Transverse colon (tissue), 4 donors: ENCODE measurements at places on chromosomes 6 and 20. TPM values are rescaled to one million over a fixed set of nuclear protein-coding genes. Genes with fewer than 3 reads are reported as not detected.

Gene ZBTB46
- 6.0 TPM for total RNA-seq

Gene GABRR1
- total RNA-seq: not detected

Gene RIN2
- 53.2 TPM for total RNA-seq

Gene GJA10
- total RNA-seq: not detected

Gene KCNQ2
- 0.41 TPM for total RNA-seq

Gene QRSL1
- total RNA-seq: 2.4 TPM

Gene PGC
- total RNA-seq: not detected

Gene ARHGAP40
- not detected for total RNA-seq

Gene ZDHHC14
- total RNA-seq: 16.5 TPM

GRCh38 chr20:15146948-15147347 is 809.5 kb upstream of the FLRT3 start:
- H3K4me1 ChIP-seq: no peaks in the 10 kb centered on the region
- no peak overlapping the region for H3K4me3 ChIP-seq
- H3K27ac ChIP-seq: no peak overlapping the region
- no peaks in the 10 kb centered on the region for H3K27me3 ChIP-seq
- DNase-seq: no peak
- no peaks in the 10 kb centered on the region for H3K36me3 ChIP-seq

DNA sequence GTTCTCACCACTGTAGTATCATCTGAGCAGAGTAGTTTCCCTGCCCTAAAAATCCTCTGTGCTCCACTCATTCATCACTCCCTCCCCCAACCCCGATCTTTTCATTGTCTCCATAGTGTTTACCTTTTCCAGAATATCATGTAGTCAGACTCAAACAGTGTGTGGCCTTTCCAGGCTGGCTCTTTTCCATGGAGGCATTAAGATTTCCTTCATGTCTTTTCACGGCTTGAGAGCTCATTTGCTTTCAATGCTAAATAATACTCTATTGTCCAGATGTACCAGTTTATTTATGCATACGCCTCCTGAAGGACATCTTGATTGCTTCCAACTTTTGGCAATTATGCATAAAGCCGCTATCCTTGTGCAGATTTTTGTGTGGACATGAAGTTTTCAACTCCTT is 235.8 kb downstream of the PHACTR1 start:
- H3K4me3 ChIP-seq: no peak overlapping the region
- DNase-seq: no peak
- H3K27ac ChIP-seq: no peak overlapping the region
- no peaks in the 10 kb centered on the region for H3K4me1 ChIP-seq
- no peaks in the 10 kb centered on the region for H3K36me3 ChIP-seq

DNA sequence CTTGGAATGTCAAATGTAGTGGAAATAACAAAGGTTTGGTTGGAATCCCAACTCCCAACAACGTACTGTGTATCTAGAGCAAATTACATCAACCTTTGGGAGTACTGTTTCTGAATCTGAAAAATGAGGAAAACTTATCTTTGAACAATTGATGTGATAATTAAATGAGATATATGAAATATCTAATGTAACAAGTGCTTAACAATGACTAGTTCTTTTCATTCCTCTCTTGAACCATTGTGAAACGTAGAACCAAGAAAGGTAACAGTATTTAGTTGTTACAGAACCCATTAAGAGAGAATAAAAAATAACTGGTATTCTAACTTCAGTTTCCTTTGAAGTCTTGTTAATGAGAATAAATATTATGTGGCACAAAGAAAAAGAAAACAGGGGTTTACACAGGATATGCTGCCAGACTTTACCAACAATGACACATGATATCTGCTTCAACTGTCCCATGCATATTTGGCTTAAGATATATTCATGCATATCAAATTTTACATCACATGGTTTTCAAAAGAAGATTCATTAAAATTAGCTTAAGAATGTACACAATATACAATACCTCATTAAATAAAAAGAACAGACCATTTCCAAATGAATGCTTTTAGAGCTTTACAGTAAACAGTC is 111.8 kb downstream of the ATG5 start:
- DNase-seq: no peak
- no peak overlapping the region for H3K4me3 ChIP-seq
- no peaks in the 10 kb centered on the region for H3K36me3 ChIP-seq
- no peaks in the 10 kb centered on the region for H3K27me3 ChIP-seq

DNA sequence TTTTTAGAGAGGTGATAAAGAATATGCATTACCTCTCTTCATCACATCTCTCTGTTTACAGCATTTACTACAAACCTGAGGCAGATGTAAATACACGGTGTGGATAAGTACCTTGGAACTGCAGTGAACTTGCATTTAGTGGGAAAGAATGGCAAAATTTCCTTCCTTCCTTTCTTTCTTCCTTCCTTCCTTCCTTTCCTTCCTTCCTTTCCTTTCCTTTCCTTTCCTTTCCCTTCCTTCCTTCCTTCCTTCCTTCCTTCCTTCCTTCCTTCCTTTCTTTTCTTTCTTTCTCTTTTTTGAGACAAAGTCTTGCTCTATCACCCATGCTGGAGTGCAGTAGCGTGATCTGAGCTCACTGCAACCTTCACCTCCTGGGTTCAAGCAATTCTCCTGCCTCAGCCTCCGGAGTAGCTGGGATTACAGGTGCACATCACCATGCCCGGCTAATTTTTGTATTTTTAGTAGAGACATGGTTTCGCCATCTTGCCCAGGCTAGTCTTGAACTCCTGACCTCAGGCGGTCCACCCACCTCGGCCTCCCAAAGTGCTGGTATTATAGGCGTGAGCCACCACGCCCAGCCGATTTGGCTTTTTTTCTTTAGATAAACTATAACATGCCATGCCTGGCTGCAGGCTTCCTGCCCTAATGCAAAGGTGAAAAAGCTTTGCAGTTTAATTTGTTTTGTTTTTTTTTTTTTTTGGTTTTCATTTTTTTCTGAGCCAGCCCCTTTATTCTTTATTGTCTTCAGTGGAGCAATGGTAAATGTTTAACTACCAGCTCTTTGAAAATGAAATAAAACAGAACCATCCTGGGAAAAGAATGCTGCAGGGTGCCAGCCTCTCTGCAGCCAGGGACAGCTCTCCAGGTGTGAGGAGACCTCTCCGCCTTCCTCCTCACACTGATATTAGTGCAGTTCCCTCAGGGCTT is 64.2 kb upstream of the NEDD9 start:
- peak; percentile 54 for DNase-seq
- H3K36me3 ChIP-seq: no peaks in the 10 kb centered on the region
- H3K27me3 ChIP-seq: no peaks in the 10 kb centered on the region
- peak overlapping the region; percentile 74 for H3K27ac ChIP-seq

DNA sequence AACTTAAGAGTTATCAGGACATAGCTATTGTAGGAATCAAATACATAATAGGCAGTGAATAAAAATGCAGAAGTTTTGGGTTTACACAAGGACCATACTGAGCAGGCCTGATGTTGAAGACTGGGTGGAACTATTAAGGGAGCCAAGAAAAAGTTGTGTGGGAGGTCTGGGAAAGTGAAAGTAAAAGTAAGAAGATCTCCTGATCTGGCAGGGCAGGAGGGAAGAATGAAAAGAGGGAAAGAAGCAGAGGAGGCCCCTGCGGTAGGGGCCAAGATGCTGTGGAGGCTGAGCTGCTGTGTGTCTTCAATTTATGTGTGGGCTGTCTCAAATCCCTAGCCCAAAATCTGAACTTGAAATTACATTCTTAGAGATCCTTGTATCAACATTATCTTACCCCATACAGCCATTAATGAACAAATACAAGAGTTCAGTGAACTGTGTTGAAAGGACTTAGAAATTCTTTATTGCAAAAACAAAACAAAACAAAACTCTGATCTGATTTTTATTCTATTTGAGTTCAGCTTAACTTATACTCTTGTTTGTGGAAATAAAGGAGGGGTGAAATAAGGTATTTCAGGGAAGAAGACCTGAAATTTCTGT is 1183.8 kb downstream of the HACE1 start:
- DNase-seq: no peak
- H3K36me3 ChIP-seq: no peaks in the 10 kb centered on the region
- no peak overlapping the region for H3K4me3 ChIP-seq
- H3K27ac ChIP-seq: no peak overlapping the region

- H3K27ac ChIP-seq: no peak overlapping the region
- no peak for DNase-seq
- H3K36me3 ChIP-seq: no peaks in the 10 kb centered on the region
- H3K27me3 ChIP-seq: no peaks in the 10 kb centered on the region
- H3K4me1 ChIP-seq: no peaks in the 10 kb centered on the region
These were observed 63.5 kb downstream of the STMND1 start for GRCh38 chr6:17165383-17165782.

GRCh38 chr6:42769836-42770235 is 12.0 kb upstream of the BICRAL start:
- H3K27ac ChIP-seq: no peak overlapping the region
- no peaks in the 10 kb centered on the region for H3K36me3 ChIP-seq
- peaks cover 19% of the 10 kb centered on the region for H3K4me1 ChIP-seq

- H3K36me3 ChIP-seq: no peaks in the 10 kb centered on the region
- H3K27me3 ChIP-seq: no peaks in the 10 kb centered on the region
- no peak overlapping the region for H3K27ac ChIP-seq
- no peak for DNase-seq
- no peaks in the 10 kb centered on the region for H3K4me1 ChIP-seq
These were observed 90.9 kb upstream of the ISM1 start for GRCh38 chr20:13130061-13130706.

- H3K4me3 ChIP-seq: no peak overlapping the region
- no peak overlapping the region for H3K27ac ChIP-seq
- no peaks in the 10 kb centered on the region for H3K36me3 ChIP-seq
- no peaks in the 10 kb centered on the region for H3K4me1 ChIP-seq
- H3K27me3 ChIP-seq: no peaks in the 10 kb centered on the region
These were observed 109.6 kb downstream of the CARMIL1 start for GRCh38 chr6:25388776-25389175.

GRCh38 chr20:45611054-45611453 is 18.5 kb upstream of the WFDC10A start:
- no peaks in the 10 kb centered on the region for H3K36me3 ChIP-seq
- DNase-seq: no peak
- H3K27ac ChIP-seq: no peak overlapping the region
- H3K4me3 ChIP-seq: no peak overlapping the region
- peaks cover 17% of the 10 kb centered on the region for H3K4me1 ChIP-seq

GRCh38 chr6:130776287-130776925 is 50.8 kb upstream of the SMLR1 start:
- H3K4me3 ChIP-seq: no peak overlapping the region
- no peaks in the 10 kb centered on the region for H3K4me1 ChIP-seq
- H3K27me3 ChIP-seq: no peaks in the 10 kb centered on the region

DNA sequence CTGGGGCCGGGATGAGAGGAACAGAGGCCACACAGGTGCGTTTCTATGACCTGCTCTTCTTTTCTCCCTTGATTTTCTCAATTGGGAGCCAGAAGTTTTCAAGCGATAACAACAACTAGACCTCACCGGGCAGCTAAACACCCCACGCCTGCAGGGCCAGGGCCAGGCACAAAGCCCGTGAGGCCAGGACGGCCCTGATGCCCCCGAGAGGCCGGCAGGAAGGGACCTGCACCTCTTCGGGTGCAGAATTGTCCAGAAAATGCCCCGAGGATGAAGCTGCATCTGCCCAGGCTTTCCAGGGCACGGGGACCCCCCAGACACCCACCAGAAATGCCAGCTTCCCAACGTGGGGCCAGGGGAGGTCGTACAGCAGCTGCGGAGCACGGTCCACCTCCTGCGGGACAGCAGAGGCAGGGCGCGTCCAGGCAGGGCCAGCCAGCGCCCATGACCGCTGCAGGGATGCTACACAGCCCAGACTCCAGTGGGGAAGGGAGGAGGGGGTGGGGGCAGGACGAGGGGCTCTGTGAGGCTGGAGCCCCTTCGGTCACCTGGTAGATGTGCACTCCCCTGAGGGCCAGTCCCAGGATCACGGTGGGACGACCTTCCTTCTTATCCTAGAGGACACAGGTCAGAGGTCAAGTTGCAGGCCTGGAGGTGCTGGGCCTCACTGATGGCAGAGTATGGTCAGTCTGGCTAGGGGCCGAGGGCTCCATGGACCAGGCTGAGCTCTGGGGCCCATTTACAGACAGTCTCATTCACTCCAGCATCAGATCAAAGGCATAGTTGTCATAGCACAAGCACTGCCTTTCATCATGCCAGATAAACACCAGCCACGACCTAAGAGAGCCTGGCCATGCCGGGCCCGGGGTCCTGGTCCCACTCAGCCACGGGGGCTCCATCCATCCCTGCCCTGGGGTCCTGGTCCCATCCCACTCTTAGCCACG is 16.4 kb downstream of the FRMD1 start:
- H3K36me3 ChIP-seq: no peaks in the 10 kb centered on the region
- H3K27ac ChIP-seq: no peak overlapping the region
- no peak overlapping the region for H3K4me3 ChIP-seq

DNA sequence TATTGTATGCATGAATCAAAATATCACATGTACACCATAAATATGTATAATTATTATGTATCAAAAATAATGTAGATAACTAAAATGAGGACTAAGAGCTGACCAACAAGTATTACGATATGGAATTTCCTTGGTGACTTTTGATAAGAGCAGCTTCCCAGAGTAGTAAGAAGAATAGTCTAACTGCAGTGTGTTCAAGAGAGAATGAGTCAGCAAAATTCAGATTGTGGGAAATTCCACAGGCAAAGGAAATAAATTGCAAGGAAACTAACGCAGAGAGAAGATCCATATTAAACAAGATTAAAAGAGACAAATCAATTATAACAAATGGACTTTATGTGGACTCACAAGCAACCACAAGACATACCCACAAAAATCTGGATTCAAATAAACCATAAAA is 26.4 kb downstream of the FRK start:
- H3K4me1 ChIP-seq: no peaks in the 10 kb centered on the region
- H3K27me3 ChIP-seq: no peaks in the 10 kb centered on the region
- H3K27ac ChIP-seq: no peak overlapping the region
- DNase-seq: no peak
